DMS153 (cell line): ENCODE measurements at places on chromosomes 3 and 15.

DNA sequence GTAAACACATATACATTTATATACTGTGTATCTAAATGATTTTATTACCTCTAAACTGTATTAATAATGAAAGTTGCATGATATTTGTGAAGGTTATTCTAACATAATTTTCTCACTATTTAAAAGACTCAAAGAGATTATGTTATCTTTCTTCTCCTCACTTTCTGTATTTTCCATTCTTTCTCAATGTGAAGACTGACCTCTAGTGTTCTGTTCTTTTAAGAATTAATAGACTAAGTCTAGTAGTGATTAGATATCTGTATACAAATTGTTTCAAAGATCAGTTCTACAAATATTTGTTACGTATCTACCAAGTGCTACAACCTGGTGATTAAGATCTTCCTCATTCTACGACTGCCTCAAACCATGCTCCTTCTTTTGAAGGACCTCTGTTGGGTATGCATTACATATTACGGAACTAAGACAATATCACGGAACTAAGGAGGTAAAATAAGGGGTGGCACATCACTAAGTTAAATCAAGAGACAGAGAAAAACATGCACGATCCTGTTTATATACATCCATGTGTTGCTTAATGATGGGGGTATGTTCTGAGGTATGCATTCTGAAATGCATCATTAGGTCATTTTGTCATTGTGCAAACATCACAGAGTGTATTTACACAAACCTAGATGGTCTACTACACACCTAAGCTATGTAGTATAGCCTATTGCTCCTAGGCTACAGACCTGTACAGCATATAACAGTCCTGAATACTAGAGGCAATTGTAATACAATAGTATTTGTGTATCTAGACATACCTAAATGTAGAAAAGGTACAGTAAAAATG is 161.5 kb upstream of the KBTBD8 start:
- DNase-seq = no peak

- DNase-seq = no peak
These were observed 22.8 kb downstream of the GAP43 start for GRCh38 chr3:115646027-115646690.

GRCh38 chr15:97053635-97054034 is 723.1 kb downstream of the NR2F2 start:
- DNase-seq = no peak

- no peak for DNase-seq
These were observed 563.7 kb downstream of the SI start for GRCh38 chr3:164514576-164514975.

- DNase-seq = no peak
These were observed 119.5 kb downstream of the MYLK start for GRCh38 chr3:123764647-123765046.

DNA sequence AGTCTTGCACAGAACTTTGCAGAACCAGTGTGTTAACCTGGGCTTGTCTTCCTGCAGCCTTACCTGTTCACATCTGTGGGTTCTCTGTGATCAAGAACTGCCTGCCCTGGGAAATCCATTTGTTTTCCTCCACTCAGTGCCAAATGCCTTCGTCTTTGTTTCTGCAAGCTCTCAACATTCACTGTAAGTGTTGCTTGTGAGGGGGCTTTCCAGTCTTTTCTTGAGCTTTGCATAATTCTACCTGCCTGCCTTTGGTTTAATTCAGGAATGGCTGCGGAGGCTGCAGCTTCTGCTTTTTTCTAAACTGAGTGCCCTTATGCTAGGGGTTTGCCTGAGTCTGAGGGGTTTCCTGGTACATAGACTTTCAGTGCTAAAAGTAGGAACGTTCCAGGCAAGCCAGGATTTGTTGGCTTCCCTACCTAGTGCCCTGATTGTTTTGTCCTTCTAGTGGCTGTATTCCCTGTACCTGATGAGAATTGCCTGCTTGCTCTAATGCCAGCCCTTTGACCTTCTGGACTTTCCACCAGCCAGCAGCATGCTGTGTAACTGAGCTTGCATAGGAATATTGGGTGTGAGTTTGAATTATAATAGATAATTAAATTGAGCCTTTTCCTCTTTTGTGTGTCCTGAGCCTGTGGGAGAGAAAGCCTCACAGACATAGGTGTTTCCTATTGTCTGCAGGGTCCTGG is 96.6 kb upstream of the CLSTN2 start:
- no peak for DNase-seq

DNA sequence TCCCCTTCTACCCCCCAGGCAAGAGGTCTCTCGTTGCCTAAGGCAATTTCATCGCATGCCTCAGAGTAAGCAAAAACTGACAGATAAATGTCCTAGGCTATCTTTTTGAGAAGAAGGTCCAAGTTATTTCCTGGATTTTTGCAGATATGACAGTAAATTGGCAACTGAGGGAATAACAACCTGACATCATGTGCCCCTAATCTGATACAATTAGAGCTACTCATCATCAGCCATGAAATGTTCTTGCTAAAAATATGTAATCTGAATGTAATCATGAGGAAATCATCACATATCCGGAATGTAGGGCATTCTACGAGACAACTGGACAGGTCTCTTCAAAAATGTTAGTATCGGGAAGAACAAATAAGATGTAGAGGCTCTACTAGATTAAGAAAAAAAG is 44.1 kb downstream of the TNIK start:
- DNase-seq = no peak

DNA sequence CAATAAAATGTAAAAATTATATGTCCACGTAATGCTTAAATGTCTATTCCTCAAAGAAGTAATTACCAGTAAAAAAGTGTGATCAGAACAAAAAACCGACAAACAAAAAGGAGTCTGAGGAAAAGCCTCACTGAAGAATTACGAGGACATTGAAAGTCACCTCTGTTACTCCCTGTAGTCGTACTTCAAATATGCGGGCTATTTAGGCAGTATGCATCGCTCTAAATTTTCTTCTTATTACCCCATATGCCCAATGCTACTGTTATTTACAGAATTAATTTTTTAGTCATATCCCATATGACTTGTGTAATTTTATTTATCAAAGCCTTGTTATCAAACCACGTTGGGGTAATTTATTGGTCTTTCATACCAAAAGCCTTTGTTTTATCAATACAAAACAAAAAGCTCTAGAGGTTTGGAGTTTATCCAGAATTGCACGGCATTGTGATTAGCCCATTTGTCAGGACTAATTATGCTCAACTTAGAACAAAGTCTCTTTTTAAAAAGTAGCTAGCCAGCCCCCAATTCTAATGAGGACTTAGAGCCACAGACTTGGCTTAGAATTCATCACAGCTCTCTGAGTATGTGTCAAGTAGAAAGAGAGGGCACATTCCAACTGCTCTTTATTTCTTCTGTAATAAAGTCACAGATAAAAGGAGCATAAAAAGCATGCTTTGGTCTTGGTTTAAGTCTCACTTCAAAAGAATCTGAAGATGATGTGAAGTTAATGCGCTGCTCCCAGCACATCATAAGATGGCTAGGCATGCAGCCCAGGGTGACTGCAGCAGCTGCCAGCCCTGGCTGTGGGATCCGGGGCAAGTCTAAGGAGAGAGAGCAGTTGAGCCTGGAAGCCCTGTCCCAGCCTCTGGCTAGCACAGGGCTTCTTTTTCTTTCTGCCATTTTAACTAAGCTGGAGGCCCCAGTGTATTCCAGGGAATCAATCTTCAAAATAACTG is 521.0 kb downstream of the GABRG3 start:
- DNase-seq = no peak

DNA sequence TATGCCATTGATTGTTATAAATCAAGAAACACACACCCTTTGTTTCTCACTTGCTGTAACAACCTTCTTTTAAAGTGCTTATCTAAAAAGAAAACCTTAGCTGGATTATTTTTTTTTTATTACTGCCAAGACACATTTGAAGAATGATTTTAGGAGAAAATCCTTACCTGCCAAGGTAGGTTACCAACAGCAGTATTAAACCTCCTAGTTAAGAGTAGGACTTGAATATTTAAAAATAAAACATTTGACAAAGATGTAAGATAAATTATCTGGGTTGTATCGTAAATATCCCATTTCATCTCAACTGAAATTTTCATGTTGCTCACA is 192.1 kb downstream of the PDZRN3 start:
- no peak for DNase-seq

DNA sequence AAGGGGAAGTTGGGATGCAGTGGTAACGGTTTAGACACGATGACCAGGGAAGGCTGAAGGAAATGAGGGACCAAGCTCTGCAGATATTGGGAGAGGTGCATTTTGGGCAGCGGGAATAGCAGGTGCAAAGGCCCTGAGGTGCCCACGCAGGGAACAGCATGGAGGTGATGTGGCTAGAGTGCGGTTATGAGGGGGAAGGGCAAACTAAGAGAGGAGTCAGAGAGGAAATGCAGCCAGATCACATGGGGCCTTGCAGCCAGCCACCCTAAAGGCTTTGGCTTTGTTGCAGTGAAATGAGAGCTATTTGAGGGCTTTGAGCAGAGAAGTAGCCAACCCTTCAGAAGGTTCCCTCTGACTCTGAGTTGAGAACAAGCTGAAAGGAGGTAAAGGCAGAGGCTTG is 2.6 kb downstream of the SPATA12 start:
- DNase-seq = no peak

GRCh38 chr3:46750555-46751038 is 32.9 kb upstream of the PRSS50 start:
- no peak for DNase-seq

GRCh38 chr3:174102866-174103265 is 705.3 kb downstream of the NLGN1 start:
- DNase-seq = no peak

- no peak for DNase-seq
These were observed 10.0 kb downstream of the DUSP7 start for GRCh38 chr3:52046186-52046901.

DNA sequence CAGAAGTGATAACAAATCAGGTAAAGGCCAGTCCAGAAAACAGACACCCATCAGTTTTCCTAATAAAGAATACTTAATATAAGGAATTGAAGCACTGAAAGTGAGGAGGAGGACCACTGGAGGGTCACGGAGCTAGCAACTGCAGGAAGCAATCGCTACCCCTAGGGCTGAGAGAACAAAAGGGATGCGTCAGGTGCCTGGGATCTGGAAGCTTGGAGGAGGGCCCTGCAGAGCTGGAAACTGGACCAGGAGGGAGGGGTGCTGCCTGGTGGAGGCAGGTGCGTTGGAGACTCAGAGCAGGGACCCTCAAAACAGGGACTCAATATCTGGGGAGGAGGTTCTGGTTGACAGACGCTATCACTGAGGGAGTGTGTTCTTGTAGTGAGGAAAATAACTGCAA is 308.1 kb upstream of the RASGRP1 start:
- no peak for DNase-seq

DNA sequence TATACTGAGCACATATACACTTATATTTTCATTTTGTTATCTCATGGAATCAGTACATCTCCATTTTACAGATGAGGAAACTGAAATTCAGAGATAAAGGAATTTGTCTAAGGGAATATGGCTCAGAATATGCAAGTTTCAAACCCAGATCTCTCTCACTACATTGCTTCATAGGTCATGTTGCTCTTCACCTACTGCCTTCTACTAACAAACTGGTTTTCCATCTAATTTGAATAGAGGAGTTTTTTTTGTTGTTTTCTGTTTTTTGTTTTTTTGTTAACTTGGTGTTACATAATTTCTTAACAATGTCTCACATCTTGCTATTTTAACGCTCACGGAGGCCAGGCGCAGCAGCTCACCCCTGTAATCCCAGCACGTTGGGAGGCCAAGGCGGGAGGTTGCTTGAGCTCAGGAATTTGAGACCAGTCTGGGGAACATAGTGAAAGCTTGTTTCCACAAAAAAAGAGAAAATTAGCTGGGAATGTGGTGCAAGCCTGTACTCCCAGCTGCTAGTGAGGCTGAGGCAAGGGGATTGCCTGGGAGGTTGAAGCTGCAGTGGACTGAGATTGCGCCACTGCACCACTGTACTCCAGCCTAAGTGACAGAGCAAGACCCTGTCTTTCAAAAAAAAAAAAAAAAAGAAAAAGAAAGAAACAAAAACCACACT is 37.0 kb downstream of the FMN1 start:
- no peak for DNase-seq

- DNase-seq = no peak
These were observed 8.8 kb upstream of the DNAJA4 start for GRCh38 chr15:78255421-78256043.

DNA sequence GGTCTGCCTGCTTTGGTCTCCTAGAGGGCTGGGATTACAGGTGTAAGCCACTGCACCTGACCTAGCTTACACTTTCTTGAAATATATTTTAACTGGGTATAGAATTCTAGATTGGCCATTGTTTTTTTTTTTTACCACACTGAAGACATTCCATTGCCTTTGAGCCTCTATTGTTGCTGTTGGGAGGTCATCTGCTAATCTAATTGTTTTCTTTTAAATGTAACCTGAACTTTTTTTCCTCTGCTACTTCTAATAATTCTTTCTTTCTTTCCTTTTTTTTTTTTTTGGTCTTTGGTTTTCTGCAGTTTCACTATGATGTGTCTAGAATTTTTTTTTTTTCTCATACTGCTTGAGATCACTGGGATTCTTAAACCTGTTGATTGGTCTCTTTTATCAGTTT is 28.1 kb downstream of the ERICH6 start:
- DNase-seq = no peak

DNA sequence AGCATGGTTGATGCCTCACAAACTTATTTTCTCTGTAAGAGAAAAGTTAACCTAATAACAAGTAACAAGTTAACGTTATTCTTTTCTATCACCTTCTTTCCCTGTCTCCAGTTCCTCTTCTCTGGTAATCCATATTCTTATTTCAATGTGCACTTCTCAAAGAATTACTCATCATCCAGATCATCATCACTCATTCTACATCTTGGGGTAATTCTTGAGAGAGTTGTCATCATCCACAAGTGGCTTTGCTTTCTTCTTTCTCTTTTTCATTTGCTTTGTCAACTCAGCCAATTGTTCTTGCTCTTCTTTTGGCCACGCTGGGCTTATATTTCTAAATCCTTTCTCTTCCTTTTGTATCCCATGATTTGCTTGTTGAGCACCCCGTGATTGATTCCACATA is 20.8 kb upstream of the RNF111 start:
- no peak for DNase-seq

- no peak for DNase-seq
These were observed 207.1 kb downstream of the VPS13C start for GRCh38 chr15:61853195-61853594.

GRCh38 chr15:91261345-91261744 is 161.3 kb downstream of the SV2B start:
- DNase-seq = no peak

- DNase-seq = no peak
These were observed 162.4 kb downstream of the NSUN3 start for GRCh38 chr3:94225148-94225865.

- DNase-seq = no peak
These were observed 321.5 kb upstream of the ICE2 start for GRCh38 chr15:60800299-60801072.

DNA sequence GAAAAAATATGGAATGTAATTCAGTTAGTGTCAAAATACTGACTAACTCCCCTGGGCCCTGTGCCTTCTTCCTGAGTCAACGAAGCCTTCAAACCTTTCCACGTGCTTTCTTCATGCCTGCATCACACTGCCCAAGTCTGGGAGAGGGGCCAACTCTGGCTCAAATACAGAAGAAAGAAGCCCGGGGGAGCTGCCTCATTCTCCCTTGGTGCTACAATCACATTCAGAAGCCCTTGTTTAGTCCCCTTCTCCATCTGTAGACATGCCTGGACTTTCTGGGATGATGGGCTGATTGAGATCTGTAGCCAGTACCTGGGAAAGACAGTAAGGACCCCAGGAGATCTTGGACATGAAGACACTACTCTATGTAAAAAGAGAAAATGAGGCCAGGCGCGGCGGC is 77.8 kb upstream of the GSK3B start:
- DNase-seq = no peak

- DNase-seq = no peak
These were observed 1.4 kb downstream of the SETD5 start for GRCh38 chr3:9398700-9399336.

GRCh38 chr3:184077881-184078280 is 19.0 kb upstream of the HTR3E start:
- no peak for DNase-seq
